ENCODE measurements at places on chromosomes 5 and 9.

GRCh38 chr5:125868036-125868435 is 555.2 kb upstream of the GRAMD2B start:
- DNase-seq = no peak

DNA sequence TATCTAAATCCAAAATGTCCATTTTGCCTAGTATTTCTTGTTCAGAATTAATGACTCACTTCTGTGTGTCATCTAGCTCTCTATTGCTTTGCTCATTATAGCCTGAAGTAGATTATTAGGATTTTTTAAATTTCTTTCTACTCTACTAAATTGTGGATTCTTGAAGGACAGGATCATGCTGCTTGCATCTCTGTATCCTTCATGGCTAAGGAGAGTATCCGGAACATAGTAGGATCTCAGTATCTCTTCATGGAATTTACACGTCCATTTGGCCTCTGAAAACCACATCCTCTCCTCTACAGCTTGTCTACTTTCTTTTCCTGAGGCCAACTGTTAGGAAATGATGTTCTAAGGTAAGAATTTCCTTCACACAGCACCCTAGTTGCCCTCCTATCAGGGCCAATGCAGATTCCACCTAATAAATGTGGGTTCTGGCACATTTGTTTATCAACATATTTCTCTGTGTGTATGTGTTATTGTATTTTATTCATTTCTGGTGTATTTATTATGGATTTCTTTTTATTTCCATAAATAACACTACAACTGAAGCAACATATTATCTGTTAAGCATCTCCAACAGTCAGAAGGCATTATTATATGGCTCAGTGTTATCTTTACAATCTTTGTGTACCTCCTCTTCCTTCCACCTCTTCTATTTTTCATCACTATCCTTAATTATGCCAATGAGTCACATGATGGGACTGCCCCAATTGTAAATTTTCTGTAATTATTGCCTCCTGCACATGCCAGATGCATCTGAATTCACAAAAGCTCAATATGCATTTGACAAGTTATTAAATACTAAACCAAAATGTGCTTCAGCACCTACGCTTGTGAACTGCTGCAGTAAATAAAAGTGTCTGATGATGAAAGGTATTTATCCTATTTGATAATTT is 557.8 kb upstream of the TLE4 start:
- DNase-seq = no peak

DNA sequence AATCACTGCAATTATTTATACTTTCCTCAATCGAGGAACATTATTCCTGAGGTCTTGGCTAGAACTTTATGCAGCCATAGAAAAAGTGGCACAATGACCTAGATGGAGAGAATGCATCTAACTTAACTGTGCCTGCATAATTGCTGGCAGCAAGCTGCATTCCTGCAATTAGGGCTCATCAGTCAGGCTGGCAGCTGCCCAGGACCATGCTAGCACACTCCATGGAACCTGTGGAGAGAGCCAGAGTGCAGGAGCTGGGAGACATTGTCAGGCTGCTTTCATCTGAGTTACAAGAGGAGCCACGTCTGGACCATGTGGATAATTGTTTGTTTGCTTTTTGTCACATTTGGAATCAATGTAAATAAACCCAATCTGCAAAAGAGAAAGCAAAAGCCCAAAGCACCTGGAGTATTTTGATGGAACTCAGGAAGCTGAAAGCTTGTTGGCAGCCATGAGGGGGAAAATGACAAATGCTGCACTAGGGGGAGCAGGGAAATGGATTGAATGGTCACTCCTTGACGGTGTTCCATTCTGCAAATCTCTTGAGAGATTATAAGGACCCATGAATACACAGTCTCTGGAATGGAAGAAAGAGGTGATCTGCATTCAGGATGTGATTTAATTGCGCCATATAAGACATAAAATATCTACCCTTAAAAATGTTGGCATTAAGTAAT is 839.9 kb downstream of the MAT2B start:
- no peak for DNase-seq

DNA sequence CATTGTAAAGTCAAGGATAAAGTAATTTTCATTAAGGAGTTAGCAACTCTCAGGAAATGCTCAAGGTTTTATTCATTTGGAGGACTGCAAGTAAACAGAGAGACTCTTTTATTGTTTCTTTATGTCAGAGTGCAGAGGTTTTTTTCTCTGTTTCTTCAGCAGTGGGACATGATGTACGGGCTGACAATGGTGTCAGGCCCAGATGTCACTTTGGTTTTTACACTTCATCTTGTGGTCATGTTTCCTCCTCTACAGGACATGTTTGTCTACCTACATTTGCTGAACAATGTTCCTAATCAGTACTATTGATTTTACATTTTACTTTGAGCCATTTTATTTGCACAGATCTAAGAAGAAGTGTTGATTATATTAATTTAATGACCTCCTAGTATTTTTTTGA is 72.8 kb upstream of the PARP8 start:
- DNase-seq = no peak

GRCh38 chr5:143338658-143339366 is 64.7 kb downstream of the NR3C1 start:
- DNase-seq = no peak

GRCh38 chr5:44396312-44396711 is 7.1 kb upstream of the FGF10 start:
- no peak for DNase-seq

- DNase-seq = no peak
These were observed 6.1 kb downstream of the ZDHHC21 start for GRCh38 chr9:14687042-14687719.

DNA sequence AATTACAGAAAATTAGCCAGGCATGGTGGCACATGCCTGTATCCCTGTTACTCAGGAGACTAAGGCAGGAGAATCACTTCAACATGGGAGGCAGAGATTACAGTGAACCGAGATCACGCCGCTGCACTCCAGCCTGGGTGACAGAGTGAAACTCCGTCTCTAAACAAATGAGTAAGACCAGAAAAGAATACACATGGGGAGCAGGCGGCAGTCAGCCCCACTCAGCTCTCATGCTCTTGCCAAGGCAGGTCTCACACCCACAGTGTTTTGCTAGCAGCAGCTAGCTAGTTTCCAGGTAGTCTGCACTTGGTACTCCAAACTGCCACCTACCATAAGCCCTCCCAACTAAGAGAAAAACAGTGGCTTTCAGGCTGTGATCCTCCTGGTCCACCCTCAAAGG is 722.3 kb upstream of the CTNND2 start:
- DNase-seq = no peak

DNA sequence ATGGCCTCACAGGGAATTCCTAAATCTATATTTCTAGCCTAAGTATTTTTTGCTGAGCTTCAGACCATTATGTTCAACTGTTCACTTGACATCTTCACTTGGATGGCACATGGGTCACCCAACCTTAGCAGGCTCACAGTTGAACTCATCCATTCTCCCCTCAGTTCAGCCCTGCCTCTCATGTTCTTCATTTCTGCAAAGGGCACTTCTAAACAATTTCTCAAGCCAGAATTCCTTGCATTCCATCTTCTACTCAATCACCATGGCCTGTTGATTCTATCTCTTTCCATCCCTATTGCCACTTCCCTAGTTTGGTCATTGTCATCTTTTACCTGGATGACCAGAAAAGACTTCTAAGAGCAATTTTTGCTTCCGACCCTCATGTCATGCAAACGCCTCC is 7.3 kb upstream of the RGS3 start:
- no peak for DNase-seq

- DNase-seq = no peak
These were observed 42.1 kb upstream of the DIRAS2 start for GRCh38 chr9:90684736-90685135.

- no peak for DNase-seq
These were observed 246.1 kb downstream of the TRIM32 start for GRCh38 chr9:116933251-116933650.

- no peak for DNase-seq
These were observed 56.7 kb upstream of the GRIN3A start for GRCh38 chr9:101795147-101795546.

DNA sequence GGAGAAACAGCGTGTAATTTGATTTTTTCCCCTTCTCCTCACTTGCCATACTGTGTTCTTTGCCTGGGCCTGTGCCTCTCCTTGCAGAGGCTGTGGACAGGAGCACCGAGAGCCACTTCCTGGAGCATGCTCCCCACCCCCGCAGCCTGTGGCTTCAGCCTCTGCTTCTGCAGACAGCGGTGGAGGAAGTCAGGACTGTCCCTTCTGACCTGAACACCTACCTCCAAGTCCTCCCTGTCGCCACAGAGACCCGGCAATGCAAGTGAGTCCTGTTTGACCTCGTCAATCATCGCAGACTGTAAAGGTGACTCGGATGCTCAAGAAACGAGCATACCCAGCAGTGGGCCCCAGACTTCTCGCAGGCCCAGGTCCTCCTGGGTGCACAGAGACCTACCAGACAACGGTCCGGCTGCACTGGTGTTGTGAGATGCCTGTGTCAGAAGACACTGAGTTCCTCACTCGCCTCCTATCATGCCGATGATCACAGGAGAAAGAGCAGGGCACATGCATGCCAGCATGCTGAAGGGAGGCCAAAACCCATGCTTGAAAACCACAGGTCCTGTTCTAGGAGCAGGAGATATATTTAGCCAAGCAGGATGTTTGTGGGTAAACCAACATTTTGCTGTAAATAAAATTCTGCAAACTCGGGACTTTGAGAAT is 198.8 kb downstream of the AUH start:
- no peak for DNase-seq

DNA sequence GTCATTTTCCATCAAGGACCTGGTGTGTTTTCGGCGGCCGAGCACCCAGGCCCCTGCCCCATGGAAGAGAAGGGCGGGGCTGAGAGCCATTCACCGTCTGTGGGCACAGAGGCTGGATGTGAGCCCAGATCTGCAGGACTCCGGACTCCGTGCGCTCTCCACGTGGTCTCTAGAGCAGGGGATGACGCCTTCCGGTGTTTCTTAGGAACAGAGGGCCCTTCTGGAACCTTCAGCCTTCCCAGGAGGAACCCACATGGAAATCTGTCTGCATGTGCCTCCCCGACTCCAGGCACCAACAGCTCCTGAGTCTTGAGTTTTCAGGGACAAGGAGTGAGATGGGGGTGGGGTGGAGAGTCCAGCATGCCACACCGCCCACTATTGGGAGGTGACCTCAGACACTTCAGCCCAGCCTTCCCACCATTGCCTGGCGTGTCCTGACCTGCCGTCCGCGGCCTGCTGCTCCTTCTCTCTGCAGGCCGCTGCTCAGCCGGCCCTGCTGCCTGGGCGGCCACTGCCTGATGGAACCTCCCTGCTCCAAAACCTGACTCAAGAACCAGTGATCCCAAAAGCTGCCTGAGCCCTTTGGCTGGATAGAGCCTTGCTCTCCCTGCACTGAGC is 2.4 kb upstream of the RXRA start:
- no peak for DNase-seq

- no peak for DNase-seq
These were observed 237.0 kb downstream of the IRX2 start for GRCh38 chr5:2514484-2514883.

DNA sequence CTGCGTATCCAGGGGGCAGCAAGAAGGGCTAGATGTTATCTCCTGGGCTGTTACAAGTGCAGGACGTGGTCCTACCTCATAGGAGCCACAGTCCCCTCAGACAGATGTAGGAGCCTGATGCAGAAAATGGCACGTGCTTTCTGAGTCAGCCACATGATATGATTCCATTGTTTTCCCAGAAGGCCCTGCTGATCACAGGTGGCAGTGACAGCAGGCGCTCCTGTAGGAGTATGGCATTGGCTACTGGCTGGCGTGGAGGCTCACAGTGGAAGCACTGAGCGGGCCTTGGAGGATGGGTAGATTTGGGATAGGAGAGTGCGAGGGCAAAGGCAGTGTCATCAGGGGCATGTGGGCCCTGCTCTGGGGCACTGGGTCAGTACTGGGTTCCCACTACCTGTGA is 21.9 kb downstream of the USP20 start:
- DNase-seq = no peak

DNA sequence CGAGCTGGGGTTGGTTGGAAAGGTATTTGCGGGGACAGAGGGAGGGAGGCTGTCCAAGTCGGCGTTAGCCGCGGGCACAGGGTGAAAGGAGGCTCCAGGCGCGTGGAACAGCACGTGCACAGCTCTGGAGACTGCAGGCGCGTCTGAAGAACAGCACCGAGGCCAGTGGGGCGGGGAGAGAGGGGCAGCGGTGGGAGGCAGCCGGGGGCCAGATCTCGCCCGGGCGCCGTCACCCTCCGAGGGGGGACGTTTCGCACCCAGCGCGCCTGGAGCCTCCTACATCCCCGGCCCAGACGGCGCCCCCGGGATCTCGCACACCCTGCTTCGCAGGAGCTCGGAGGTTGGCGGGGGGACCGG is 79.6 kb downstream of the NTNG2 start:
- DNase-seq = no peak

DNA sequence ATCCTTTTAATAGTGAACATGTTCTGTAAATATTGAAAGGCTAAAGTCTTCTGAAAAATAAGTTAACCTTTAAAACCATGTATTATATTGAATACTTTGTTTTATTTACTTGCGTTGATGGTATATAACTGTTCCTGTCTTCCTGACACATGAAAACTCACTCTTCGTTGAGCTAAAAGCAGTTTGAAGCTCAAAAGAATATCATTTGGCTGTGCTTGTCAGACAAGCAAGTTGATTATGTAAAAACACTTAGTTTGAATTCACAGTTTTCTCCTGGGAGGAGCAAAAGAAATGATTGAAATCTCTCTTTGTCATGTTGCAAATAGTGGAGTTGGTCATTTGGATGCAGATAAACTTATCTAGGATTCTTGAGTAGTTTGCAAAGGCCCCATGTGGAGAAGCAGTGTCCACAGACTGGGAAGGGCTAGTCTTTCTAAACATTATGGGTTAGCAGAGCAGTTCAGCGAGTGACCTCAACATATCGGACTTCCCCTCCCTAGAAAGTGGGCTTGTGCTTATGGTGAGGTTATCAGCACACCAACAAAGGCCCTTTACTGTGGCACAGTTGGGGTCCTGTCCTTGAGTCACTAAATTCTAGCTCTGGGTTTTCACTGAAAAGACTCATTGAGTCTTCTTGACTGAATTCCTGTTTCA is 290.4 kb downstream of the CSNK1G3 start:
- DNase-seq = no peak

DNA sequence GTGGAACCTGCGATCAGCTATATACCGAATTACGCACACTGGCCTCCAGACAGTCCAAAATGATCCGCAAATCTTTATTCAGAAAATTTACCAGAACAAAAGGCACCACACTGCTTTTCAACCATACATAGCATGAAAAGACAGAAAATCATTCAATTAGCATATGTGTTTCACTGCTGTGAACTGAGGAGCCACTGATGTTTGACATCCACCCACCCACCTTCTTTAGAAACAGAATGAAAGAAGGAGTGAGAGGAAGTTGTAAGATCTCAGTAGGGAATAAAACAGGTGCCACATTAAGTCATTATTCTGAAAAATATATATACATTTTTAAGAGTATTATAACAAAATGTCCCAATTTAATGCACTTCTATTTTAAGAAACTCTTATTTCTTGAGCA is 156.8 kb downstream of the NFIB start:
- DNase-seq = no peak

DNA sequence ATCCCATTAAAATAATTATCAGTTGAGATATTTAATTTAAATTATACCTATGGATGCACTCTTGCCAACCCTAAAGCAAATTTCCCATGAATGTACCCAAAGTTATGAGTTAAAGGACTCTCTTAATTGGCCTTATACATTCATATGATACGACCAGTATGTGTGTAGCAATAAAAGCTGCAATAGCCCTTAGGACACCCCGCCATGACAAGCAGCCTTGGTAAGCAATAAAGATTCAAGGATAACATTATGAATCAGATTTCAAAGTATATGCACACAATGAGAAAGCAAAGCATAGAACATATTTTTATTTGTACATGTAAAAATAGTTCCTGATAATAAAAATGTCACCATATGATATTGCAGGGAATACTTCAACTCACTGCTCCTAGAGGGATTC is 1699.3 kb upstream of the CDH9 start:
- DNase-seq = no peak

GRCh38 chr9:70495514-70495913 is 81.1 kb upstream of the KLF9 start:
- no peak for DNase-seq
